ENCODE measurements at places on chromosomes 16 and 17. TPM values are rescaled to one million over a fixed set of nuclear protein-coding genes. Genes with fewer than 3 reads are reported as not detected.

DNA sequence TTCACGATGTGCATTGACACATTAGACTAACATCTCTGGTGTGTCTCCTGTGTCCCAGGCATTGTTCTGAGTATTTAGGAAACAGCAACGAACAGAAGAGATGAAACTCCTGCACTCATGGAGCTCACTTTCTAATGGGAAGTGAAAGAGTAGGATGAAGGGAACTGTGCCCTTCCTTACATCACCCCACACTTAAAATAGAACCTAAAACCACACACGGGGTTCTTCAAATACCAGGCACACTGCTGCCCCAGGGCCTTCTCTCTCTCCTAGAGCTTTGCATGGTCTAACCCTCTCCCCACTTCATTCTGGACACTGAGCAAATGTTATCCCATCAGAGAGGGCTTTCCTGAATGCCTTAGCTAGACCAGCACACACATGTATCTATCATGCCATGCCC is 33.7 kb downstream of the TRIM25 start:
- no peak for DNase-seq

- DNase-seq, result peak; percentile 60
Measured at GRCh38 chr16:69796285-69797118, 34.4 kb downstream of the WWP2 start.

GRCh38 chr16:57371494-57372371 is 557 bp upstream of the CX3CL1 start:
- no peak for DNase-seq

- DNase-seq, result no peak
Measured at GRCh38 chr16:30813821-30814189, 26.8 kb upstream of the ZNF629 start.

GRCh38 chr17:20916383-20916782 is 126.4 kb downstream of the USP22 start:
- no peak for DNase-seq

GRCh38 chr17:149231-149630 is 11.9 kb downstream of the SCGB1C2 start:
- DNase-seq, result peak; percentile 37

DNA sequence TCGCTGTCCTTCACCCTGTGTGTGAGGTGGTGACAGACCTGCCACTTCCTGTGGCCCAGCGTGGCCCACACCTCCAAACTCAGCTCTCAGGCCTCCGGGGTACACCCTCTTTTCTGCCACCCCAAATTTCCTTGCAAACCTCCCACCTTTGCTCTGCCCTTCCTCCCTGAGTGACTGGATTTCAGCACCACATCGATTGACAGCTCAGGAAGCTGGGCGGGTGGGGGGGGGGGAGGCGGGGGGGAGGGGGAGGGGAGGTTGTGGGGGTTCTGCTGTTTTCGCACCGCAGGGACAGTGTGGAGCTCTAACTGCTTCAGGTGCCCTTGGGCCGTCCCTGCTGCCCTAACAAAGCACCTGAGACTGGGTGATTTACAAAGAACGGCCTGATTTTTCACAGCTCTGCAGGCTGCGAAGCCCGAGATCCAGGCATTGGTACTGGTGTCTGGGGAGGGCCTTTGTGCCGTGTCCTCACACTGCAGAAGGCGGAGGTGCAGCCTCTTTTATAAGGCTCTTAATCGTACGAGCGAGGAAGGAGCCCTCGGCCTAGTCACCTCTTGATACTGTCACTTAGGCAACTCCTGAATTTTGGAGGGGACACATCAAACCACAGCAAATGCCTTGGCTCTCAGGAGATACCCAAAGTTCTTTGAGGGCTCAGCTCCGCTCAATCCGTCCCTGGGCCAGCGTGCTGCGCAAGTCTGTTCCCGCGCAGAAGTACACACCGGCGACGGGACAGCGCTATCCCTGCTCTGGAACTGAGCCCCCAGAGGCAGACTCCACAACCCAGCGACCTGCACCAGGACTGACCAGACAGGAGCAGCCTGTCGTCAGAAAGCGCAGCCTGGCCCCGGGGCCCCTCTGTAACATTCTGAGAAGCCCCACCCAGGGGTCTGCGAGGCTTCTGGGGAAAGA is 3.6 kb downstream of the NDUFAF8 start:
- no peak for DNase-seq

GRCh38 chr17:75922963-75923874 is 17.6 kb downstream of the FBF1 start:
- DNase-seq, result no peak

DNA sequence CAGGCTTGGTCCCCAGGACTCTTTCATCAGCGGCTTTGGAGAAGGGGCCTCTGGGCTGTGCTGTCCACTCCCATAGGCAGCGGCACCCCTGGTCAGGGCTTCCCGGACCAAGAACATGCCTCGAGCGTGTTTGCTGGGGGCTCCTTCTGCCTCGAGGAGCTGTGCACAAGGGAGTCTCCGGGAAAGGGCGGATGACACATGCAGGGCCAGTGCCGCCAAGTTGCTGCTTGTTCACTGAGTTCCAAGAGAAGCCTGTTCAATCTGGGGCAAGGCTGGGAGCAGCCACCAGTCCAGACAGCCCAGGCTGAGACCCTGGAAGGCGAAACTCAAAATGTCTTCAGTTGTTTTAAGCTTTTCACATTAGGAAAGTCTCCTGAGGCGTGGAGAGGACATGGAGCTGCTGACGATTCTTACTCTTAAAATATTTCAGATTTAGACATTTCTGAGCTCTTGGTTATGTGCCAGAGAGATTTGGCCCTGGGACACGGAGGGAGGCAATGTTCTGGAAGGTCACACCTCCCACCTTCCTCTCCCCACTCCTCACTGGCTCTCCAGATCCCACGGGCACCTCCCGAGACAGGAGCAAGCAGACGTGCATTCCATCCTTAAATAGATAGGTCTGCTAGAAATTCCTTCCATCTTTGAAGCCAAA is 84.5 kb upstream of the ZNF469 start:
- no peak for DNase-seq

DNA sequence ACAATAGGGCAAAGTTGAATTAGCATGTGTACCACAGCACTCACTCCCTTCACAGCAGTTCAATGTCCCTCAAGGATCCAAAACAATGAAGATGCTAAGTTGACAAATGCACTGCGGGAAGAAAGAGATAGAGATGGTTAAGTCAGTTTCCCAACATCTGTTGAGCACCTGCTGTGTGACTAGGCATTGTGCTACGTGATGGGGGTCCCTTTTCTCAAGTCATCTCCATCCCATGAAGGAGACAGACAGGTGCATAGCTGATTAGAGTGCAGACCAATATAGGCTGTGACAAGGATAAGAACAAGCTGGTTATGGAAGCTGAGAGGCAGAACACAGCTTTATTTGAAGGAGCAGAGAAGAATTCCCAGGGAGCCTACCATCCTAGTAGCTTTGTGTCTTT is 114.2 kb downstream of the HAPSTR1 start:
- DNase-seq, result no peak

GRCh38 chr16:62681819-62682218 is 645.6 kb upstream of the CDH8 start:
- DNase-seq, result no peak

- DNase-seq, result no peak
Measured at GRCh38 chr16:83963277-83964119, 4.5 kb upstream of the NECAB2 start.

- DNase-seq, result no peak
Measured at GRCh38 chr16:83011939-83012338, 385.2 kb downstream of the CDH13 start.

DNA sequence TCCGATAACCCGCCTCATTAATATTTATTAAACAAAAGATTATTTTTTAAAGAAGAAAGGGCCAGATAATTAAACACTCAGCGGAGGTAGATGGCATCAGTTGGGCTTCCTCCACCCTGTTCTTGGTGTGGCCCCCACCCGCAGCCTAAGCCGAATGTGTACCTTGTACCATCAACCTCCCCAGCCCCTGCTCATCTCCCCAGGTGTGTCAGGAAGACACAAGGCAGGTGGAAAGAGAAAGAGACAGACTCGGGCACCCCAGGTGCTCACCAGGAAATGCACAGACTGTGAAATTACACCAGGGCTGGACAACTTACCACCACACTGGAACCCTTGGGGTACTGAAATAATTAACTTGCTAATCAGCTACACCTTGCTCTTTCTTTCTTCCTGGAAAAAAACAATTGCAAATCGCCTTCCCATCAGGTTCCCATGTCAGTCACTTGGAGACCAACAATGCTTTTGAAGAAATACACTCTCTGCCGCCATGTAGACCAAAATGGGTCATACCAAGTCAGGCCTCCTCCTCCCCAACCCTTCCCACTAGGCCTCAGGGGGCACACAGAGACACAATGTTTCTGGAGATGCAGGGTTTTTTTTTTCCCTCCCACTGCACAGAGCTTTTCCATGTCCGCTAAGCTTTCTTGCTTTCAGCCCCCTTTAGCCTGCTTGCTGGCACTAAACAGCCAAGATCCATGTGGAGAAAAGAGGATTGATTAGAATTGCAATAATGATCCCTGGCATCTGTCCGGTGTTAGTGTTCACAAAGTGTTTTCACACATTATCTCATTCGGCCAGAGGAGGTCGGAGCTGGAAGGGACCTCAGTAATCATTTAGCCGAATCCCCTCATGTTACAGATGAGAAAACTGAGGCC is 8.6 kb upstream of the LHX1 start:
- DNase-seq, result no peak

- DNase-seq, result no peak
Measured at GRCh38 chr16:17571499-17572093, 100.8 kb upstream of the XYLT1 start.

The C1QL1 gene
- total RNA-seq, result 7.5 TPM

The ACSM2A gene
- not detected for total RNA-seq

The CDH8 gene
- total RNA-seq, result 8.3 TPM

The TP53TG3F gene
- total RNA-seq, result not detected

The CDH3 gene
- total RNA-seq, result 142 TPM

Measured in H1 (cell line).